ENCODE measurements at places on chromosomes 12 and 14. TPM values are rescaled to one million over a fixed set of nuclear protein-coding genes. Genes with fewer than 3 reads are reported as not detected.

DNA sequence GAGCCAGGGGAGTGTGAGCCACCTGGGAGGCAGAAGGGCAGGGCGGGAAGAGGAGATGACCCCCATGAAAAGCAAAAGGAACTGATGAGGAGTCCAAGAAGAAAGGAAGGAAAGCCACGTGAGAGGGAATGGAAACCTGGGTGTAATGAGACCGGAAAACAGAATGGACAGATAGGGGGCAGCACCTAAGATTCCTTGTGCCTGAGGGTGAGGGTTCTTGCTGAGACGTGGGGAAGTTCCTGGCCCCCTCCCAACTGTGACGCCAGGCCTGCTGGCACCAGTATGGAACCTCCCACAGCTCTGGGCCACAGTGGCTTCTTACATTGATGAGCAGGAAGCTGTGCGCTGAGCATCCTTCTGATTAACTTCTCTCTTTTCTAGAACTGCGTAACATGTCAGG is 30.8 kb downstream of the TTC7B start:
- DNase-seq: no peak

GRCh38 chr12:96466939-96467751 is 22.2 kb upstream of the CFAP54 start:
- DNase-seq: peak; percentile 69

PKP2 gene
- 42.8 TPM for total RNA-seq

GRCh38 chr14:94925416-94926173 is 155.7 kb upstream of the GSC start:
- DNase-seq: no peak

DNA sequence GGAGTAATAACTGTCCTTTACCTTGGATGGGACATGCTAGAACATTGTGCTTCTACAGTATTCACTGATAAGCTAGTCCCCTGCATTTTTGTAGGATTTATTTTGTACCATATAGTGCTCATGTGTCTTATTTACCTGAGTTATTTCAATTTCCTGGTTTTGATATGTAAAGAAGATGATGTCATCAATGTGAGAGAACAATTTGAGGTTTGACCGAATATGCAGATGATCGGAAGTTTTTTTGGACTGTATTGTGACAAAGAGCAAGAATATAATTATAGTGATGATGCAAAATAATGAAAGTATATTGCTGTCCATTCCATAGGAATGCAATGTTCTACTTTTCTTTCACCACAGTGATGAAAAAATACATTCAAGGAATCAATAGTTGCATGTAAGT is 114.8 kb downstream of the RERGL start:
- DNase-seq: no peak

Measured in mammary epithelial cell (primary cell).